ENCODE measurements at places on chromosomes 11 and 22.

DNA sequence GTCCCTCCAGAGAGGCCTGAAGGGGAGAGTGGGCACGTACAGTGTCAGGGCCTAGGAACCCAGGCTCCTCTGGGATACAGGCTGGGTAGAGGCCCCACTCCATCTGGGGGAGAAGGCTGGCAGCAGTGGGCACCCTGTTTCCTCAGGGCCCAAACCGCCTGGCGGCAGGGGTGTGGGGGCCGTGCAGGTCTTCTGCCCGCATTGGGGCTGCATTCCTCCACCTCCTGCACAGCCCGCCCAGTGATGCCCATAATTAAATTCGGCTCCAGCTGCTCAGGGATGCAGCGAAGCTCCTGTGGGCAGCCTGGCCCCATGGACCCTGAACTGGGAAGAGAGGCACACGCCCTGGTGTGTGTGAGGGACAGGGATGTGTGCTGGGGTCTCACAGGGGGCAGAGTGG lies 35.4 kb downstream of the KCNQ1OT1 start:
- no peak overlapping the region for H3K4me3 ChIP-seq
- no peaks in the 10 kb centered on the region for H3K27me3 ChIP-seq
- no peak for DNase-seq
- no peaks in the 10 kb centered on the region for H3K4me1 ChIP-seq
- H3K27ac ChIP-seq = no peak overlapping the region
- peaks cover 48% of the 10 kb centered on the region for H3K36me3 ChIP-seq

GRCh38 chr11:117591316-117592039 lies 205.5 kb downstream of the DSCAML1 start:
- no peaks in the 10 kb centered on the region for H3K36me3 ChIP-seq
- peaks cover 5% of the 10 kb centered on the region for H3K27me3 ChIP-seq
- H3K4me3 ChIP-seq = no peak overlapping the region
- H3K4me1 ChIP-seq = no peaks in the 10 kb centered on the region
- H3K27ac ChIP-seq = no peak overlapping the region

DNA sequence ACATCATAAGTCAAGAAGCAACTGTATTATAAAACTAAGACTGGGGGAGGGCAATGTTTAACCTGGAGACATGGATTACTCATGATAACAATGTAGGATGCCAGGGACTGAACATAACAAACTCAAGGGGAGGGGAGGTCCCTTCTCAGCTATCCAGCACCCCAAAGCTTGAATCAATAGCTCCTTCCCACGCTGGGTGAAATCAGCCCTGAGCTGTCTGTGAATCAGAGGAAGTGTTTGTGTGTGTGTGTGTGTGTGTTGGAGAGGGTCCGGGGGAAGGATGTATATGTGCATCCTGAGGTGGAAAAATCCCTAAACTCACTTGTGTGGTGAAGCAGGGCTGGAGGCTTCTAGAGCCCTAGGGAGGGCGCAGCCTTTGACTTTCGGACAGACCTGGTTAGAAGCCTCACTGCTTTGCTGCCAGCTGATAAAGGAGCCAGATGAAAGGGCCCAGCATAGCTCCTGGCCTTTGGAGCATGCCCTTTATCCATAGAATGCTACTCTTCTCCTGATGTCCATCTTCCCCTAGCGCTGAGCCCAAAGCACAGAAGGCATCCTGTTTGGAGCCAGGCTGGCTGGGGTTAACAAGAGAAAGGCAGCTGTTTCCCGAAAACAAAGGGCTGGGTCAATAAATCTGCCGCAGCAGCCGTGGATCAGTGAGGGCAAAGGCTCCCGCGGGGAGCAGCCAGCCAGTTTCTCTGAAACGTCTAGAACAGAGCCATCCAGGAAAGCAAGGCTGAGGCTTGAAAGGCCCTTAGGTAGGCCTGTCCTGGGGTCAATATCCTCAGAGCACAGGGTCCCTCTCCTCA lies 35.8 kb downstream of the TNKS1BP1 start:
- H3K36me3 ChIP-seq = no peaks in the 10 kb centered on the region
- H3K4me3 ChIP-seq = no peak overlapping the region
- H3K27ac ChIP-seq = peak overlapping the region; percentile 46
- H3K4me1 ChIP-seq = peaks cover 41% of the 10 kb centered on the region
- DNase-seq = peak; percentile 47

DNA sequence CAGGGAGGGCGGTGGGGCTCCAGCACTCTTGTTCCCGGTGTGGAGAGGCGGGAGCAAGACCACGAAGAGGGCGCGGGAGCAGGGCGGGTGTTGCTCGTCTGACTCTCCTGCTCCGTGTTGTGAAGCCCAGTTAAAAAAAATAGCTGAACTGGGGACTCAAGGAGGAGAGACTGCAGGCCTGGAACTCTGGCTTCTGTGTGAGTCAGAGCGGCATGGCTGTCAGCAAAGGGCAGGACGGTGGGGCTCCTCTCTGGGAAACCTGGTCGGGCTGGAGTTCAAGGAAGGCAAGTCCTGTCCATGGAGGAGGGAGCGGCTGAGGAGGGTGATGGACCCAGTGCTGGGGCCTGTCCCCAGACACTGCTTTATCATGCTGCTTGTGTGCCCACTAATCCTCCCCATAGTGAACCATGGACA lies 152.3 kb downstream of the FEZ1 start:
- H3K4me1 ChIP-seq = no peaks in the 10 kb centered on the region
- H3K27ac ChIP-seq = no peak overlapping the region
- peaks cover 11% of the 10 kb centered on the region for H3K27me3 ChIP-seq
- no peak for DNase-seq
- no peak overlapping the region for H3K4me3 ChIP-seq

GRCh38 chr11:123483466-123483865 lies 53.4 kb downstream of the GRAMD1B start:
- no peaks in the 10 kb centered on the region for H3K27me3 ChIP-seq
- H3K4me3 ChIP-seq = no peak overlapping the region
- H3K4me1 ChIP-seq = peaks cover 3% of the 10 kb centered on the region
- no peak for DNase-seq
- H3K27ac ChIP-seq = no peak overlapping the region
- H3K36me3 ChIP-seq = peaks cover 36% of the 10 kb centered on the region

GRCh38 chr11:16956538-16957153 lies 57.6 kb downstream of the PLEKHA7 start:
- H3K4me1 ChIP-seq = peaks cover 71% of the 10 kb centered on the region
- DNase-seq = peak; percentile 88
- no peak overlapping the region for H3K4me3 ChIP-seq
- H3K27me3 ChIP-seq = no peaks in the 10 kb centered on the region
- H3K27ac ChIP-seq = peak overlapping the region; percentile 83

- H3K4me3 ChIP-seq = no peak overlapping the region
- no peaks in the 10 kb centered on the region for H3K36me3 ChIP-seq
- no peaks in the 10 kb centered on the region for H3K27me3 ChIP-seq
- H3K27ac ChIP-seq = no peak overlapping the region
These were observed 31.2 kb downstream of the IL18 start for GRCh38 chr11:112132737-112133136.

DNA sequence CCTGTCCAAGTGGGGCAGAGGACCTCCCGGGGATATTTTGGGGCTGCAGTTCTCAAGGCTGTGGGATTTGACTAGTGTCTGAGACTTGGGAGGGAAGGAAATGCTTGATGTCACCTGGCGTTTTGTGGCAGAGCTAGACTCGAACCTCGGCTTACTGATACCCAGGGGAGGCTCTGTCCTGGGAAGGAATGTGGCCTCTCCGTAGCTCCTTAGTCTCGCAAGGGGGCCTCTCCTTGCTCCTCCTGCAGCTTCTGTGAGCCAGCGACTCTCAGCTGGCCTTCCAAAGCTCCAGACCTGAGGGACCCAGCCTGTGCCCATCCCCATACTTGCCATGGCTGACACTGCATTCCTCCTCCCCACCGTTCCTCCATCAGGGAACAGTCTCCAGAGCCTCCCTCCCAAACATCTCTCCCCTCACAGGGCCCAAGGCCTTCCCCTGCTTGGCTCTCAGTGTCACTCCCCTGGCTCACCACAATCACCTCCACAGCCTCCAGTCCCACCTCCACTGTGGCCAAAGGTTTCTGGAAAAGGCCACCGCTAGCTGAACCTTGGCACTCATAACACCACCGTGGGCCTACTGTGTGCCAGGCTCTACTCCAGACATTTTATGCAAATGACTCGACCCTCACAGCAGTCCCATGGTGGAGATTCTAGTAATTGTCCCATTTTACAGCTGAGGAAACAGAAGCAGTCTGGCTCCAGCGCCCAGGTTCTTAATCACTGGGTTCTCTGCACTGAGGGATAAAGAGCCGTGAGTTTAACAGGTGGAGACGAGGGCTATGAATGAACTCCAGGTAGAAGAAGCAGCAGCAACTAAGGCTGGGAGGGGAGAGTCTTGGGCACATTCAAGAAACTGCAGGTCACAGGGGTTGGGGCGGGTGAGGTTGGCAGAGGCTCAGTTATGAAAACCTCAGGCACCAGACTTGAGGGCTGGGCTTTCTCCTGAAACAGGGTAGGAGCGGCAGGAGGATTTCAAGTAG lies 12.1 kb downstream of the P2RY2 start:
- H3K36me3 ChIP-seq = peaks cover 9% of the 10 kb centered on the region
- no peaks in the 10 kb centered on the region for H3K27me3 ChIP-seq
- no peak for DNase-seq
- no peak overlapping the region for H3K4me3 ChIP-seq

DNA sequence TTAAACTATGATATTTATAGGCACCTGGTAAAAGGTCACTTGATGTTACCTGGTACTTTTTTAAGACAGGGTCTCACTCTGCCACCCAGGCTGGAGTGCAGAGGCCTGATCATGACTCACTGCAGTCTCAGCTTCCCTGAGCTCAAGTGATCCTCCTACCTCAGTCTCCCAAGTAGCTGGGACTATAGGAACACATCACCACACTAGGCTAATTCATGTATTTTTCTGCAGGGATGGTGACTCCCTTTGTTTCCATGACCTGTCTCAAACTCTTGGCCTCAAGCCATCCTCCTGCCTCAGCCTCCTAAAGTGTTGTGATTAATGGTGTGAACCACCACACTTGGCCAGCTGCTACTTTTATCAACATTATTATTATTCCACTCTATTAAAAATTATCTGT lies 47.6 kb downstream of the OR4C45 start:
- no peak overlapping the region for H3K27ac ChIP-seq
- no peaks in the 10 kb centered on the region for H3K27me3 ChIP-seq
- no peak overlapping the region for H3K4me3 ChIP-seq
- H3K4me1 ChIP-seq = no peaks in the 10 kb centered on the region
- H3K36me3 ChIP-seq = no peaks in the 10 kb centered on the region

DNA sequence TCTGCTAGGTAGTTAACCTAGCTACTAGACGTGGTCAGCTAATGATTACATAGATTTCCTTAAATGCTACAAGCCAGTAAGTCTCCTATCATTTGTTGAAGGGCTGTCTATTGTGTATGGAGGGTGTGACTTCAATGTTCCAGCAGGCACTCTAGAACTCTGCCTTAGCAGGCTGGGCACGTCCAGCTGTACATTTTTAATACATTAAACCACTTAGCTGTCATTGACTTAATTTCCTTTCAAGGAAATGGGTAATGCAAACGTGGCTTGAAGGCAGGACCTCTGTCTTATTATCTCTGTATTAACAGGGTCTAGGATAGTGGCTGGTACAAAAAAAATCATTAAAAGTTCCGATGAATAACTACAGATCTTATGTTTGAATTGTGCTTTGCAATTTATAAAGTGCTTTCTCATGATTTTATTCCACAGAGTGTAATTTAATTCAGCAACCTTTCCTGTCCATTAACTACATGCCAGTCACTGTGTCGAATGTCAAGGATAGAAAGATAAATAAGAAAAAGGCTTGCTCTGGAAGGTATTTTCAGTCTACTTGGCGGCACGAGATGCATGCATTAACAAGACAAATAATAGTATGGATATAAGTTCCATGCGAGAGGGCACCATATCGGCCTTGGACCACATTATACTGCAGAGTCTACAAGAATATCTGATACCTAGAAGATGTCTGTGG lies 60.3 kb downstream of the APOL3 start:
- peaks cover 4% of the 10 kb centered on the region for H3K27me3 ChIP-seq
- no peak for DNase-seq
- no peaks in the 10 kb centered on the region for H3K4me1 ChIP-seq
- H3K36me3 ChIP-seq = no peaks in the 10 kb centered on the region
- H3K4me3 ChIP-seq = no peak overlapping the region

DNA sequence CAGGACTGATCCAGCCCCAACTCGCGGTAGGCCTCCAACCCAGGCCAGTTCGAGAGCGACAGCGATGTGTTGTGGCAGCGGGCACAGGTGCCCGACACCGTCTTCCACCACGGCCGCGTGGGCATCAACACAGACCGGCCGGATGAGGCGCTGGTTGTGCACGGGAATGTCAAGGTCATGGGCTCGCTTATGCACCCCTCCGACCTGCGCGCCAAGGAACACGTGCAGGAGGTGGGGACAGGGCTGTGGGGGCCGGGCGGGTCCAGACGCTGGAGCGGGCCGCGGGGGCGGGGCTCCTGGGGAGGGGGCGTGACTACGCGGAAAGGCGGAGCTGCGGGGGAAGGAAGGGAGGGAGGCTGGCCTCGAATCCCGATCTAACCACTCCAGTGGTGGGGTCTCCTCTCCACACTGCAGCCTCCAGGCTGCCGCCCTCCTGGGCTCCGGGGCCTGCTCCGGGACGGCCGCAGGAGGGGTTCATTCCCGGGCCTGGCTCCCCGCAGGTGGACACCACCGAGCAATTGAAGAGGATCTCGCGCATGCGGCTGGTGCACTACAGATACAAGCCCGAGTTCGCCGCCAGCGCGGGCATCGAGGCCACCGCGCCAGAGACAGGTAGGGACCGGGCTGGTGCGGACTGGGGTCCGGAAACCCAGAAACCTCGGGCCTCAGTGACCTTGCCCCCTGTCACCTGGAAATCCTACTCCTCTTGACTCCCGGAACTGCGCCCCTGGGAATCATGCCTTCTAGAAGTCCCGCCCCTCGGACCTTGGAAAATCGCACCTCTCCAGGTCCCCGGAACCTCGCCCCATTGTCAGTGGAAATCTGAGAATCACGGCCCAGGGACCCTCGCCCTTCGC lies 14.9 kb downstream of the TMEM258 start:
- H3K36me3 ChIP-seq = peaks cover 68% of the 10 kb centered on the region
- no peak overlapping the region for H3K4me3 ChIP-seq
- H3K4me1 ChIP-seq = peaks cover 7% of the 10 kb centered on the region

DNA sequence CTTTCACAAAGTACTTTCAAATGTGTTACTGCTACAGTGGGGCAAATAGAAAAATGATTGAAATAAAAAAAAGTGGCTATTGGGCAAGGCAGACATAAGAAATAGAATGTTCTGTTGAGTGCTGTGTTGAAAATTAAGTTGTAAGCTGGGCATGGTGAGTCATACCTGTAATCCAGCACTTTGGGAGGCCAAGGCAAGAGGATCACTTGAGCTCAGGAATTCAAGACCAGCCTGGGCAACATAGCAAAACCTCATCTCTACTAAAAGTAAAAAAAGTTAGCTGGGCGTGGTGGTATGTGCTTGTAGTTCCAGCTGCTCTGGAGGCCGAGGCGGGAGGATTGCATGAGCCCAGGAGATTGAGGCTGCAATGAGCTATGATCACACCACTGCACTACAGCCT lies 26.9 kb upstream of the LDHA start:
- H3K27ac ChIP-seq = no peak overlapping the region
- H3K4me3 ChIP-seq = no peak overlapping the region
- no peaks in the 10 kb centered on the region for H3K27me3 ChIP-seq
- H3K4me1 ChIP-seq = peaks cover 12% of the 10 kb centered on the region
- peaks cover 40% of the 10 kb centered on the region for H3K36me3 ChIP-seq
- DNase-seq = no peak

GRCh38 chr11:125236072-125236825 lies 71.7 kb downstream of the PKNOX2 start:
- no peak for DNase-seq
- H3K4me3 ChIP-seq = no peak overlapping the region
- no peaks in the 10 kb centered on the region for H3K36me3 ChIP-seq

GRCh38 chr11:62132689-62133293 lies 9.0 kb downstream of the INCENP start:
- H3K27me3 ChIP-seq = no peaks in the 10 kb centered on the region
- DNase-seq = no peak
- H3K36me3 ChIP-seq = peaks cover 58% of the 10 kb centered on the region
- no peak overlapping the region for H3K4me3 ChIP-seq
